Activated naive CD4-positive, alpha-beta T cell (primary cell): ENCODE measurements at places on chromosomes 11 and 22.

DNA sequence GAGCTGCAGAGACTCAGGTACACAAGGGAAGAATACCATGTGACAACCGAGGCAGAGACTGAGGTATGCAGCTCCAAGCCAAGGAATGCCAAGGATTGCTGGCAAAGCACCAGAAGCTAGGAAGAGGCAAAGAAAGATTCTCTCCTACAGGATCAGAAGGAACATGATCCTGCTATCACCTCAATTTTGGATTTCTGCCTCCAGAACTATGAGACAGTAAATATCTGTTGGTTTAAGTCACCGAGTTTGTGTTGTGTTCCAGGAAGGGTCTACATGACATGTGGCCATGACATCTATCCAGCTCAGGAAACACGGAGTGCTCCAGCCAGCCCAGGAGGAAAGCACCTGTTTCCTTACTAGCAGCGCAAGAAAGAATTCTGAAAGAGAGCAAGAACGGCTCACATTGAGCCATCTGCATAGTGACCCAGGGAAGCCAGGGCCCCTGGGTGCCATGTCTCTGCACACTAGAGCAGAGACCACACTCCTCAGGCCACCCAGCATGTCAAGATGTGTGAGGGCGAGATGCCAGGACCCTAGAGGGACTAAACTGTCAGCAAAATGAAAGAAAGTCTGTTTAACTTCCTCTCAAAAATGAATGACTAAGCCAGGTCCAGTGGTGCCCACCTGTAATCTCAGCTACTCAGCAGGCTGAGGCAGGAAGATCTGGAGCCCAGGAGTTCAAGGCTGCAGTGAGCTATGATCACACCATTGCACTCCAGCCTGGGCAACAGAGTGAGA, 35.6 kb upstream of the GALNT18 start:
- no peak for DNase-seq

- DNase-seq, result no peak
Observed at GRCh38 chr11:120062561-120062930, 75.4 kb downstream of the TRIM29 start.

DNA sequence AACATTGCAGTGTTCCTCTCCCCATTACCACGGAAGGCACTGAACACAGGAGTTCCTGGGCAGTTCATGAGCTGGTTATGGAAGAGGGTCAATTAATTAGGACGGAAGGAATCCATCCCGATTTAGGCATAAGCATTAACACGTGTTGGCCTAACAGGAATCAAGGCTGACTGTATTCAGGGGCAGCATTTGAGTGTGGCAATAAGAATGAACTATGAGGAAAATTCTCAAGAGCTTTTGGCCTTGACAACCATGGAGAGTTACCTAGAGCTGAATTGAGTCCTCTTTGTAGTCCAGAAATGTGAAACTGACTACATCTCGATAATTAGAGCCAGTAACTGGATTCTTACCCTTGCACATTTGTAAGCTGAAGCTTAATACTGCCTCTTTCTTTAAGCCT, 82.4 kb upstream of the CRTAM start:
- DNase-seq, result no peak

DNA sequence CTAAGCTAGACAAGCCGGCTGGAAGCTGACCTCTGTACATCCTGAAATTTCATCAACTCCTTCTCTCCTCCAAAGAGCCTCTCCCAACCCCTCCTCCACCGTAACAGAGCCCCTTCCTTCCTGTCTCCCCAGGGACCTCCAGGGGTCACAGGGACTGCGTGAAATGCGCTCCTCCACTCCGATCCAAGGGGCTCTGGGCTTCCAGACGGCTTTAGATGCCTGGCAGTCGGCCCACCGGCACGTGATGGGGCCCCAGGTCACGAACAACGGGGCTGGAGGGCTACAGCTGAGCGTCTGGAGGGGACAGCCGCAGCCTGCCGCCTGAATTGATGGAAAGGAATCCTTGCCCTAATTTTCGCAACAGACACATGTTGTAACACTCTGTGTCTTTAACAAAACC, 264.1 kb downstream of the MN1 start:
- DNase-seq, result no peak

GRCh38 chr11:69958308-69958707, 119.8 kb upstream of the ANO1 start:
- no peak for DNase-seq

DNA sequence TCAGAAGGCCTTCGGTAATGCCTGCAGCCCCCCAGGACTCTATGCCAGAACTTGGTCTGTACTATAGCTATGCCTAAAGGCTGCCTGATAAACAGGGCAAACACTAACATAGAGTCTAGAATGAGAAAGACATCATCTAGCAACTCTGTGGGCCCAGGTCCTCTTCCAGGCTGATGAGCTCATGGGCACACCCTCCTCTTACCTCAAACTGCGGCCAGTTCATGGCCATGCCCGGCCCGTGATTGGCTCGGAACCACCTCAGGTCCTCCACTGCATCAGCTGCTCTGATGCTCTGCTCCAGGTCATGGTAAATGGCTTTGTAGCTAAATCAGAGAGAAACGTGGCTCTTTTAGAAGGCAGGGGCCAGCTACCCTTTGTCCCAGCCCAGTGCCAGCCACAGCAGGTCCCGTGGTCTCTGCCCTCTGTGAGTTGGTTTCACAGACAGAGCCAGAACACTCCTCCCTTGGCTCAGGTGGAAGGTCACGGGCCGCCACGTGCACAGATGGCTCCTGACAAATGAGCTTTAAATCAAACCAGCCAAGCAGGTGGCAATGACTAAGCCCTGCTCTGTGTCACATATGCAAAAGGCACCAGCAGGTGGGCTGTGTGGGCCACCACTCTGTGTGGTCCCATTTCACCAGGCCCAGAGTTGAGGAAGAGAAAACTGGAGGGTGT, 25.0 kb upstream of the ARFGAP3 start:
- DNase-seq, result no peak

- no peak for DNase-seq
Observed at GRCh38 chr11:72657411-72658100, 16.7 kb downstream of the PDE2A start.

DNA sequence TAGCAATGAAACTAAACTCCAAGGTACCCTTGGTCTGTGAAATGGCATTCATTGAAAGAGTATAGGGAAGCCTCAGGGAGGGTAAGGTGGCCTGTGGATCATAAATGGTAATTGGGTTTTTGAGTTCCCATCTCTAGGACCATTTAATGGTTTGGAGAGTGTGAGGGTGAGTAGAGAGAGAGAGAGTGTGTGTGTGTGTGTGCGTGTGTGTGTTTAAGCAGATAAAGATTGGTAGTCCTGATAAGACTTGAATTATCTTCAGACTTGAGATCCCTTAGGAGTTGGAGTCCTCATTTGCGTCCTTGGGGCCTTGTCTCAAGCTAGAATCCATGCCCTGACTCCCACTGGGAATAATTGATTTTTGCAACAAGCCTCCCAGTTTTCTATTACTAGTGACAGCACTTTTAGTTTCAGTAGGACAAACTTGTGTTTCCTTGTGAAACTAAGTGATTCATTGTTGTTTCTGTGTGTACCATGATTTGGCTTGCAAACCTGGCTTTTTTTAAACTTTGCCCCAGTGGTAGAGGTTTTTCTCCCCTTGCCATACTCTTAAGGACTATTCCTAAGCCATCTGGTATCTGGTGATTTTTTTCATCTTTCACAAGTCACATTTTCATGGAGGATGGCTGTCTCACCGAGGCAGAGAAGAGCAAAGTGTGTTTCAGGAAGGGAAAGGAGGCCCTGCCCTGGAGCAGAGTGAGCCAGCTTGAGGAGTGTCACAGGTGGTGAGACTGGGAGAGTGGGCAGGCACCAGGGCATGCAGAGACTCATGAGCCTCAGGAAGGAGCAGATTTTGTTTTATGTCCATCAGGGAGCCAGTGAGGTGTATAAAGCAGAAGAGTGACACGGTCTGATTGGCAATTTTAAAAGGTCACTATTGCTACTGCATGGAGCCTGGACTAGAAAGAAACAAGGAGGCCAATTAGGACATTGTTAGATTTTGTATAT, 26.7 kb downstream of the ALKBH3 start:
- DNase-seq, result no peak

DNA sequence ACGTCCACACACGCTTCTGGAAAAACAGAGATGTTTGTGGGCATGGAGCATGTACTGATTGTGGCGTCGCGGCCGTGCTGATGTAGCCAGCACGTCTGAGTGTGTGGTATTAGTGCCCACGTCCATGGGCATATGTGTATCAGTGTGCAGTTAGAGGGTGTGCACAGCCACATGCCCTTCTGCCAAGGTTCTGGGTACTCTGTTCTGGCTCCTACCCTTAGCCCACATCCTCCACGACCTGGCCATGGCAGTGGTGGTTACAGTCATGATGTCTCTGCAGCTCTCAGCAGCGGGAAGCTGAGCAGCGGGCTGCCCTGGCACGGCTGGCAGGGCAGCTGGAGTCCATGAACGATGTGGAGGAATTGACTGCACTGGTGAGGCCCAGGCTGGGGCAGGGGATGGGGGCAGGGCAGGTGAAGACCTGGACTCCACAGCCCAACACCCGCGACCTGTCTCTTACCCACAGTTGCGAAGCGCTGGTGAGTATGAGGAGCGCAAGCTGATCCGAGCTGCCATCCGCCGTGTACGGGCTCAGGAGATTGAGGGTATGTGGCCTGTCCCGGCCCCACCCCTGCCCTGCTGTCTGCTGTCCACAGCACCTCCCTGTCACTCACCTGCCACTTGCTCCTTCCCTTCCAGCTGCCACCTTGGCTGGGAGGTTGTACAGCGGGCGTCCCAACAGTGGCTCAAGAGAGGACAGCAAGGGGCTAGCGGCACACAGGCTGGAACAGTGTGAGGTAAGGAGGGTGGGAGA, 7.3 kb downstream of the SMTN start:
- DNase-seq, result no peak

- no peak for DNase-seq
Observed at GRCh38 chr11:1645357-1645821, 15.8 kb downstream of the KRTAP5-5 start.

DNA sequence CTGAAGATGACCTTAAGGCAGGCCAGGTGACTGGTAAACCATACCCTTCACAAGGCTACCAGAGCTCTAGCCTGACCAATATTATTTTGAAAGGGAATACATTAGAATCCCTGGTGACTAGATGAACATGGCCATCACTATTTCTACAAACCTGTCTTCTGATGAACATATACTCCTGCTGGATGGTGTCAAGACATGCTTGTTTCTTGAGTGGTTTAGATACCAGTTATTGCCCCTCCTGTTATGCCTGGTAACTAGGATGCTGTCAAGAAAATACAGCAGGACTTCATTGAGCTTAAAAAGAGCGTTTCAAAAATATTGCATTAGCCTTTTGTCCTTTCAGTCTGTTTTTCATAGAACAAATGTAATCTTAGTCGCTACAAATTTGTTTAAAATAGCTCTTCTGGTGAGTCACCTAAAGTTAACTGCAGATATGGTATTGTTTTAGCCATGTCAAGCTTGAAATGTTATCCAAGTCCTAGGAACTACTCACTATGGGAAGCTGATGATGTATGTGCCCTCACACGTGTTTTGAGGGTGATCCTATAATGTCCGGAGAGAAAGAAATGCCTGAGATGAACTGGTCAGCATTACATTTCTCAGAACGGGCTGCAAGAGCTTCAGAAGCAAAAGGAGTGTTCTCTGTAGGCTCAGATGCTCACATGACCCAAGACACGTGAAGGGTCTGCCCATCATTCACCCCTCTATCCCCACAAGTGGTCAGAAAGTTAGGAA, 20.6 kb downstream of the ADM start:
- no peak for DNase-seq

- no peak for DNase-seq
Observed at GRCh38 chr11:44450295-44450932, 115.0 kb upstream of the CD82 start.

GRCh38 chr11:27722117-27722952, 22.1 kb upstream of the BDNF start:
- DNase-seq, result no peak

- no peak for DNase-seq
Observed at GRCh38 chr11:36454941-36455631, 55.0 kb downstream of the TRAF6 start.

DNA sequence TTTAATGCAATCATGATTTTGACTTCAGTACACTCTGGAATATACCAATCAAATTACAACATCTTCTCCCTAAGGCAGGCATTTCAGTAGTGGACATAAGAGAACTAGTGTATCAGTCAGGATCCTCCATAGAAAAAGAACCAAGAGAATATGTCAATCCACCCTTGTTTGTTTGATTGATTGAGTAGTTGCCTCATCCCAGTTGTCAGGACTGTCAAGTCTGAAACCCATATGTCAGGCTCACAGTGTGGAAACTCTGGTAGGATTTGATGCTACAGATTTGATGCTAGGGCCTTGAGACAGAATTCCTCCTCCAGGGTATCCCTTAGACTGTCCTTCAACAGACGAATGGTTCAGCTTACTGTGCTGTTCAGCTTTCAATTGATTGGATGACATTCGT, 375.0 kb downstream of the ETS1 start:
- DNase-seq, result no peak

GRCh38 chr22:48320048-48320682, 1507.5 kb downstream of the BRD1 start:
- DNase-seq, result no peak

DNA sequence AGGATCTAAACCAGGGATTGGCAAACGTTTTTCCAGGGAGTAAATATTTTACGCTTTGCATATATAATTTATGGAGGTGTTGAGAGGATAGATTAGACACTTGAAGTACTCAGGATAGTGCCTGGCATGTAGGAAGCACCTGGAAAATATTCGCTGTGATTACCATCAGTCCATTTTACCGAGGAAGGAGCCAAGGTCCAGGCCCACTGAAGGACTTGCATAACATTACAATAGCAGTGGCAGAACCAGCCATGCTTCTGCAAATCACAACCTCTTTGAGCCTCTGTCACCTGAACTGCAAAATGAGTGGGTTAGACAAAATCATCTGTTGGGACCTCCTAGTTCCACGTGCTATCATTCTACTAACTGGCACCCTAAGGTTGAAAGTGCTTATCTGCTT, 5.4 kb downstream of the FUT4 start:
- no peak for DNase-seq

DNA sequence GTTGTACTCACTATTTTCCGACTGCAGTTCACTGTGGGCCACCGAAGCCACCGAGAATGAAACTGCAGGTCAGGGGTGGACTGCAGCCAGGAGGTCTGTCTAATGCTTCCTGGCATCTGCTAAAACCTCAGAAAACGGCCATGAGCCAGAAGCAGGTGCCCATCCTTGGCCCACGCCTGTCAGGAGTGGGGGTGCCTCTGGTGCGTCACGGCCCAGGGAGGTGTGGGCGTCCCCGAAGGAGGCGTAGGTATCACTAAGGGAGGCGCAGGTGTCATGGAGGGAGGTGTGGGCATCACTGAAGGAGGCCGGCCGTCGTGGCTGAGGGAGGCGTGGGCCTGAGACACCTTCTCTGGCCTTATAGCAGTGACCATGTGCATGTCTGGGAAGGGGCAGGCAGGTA, 456.2 kb downstream of the TBC1D22A start:
- DNase-seq, result no peak

- DNase-seq, result no peak
Observed at GRCh38 chr11:86151174-86152005, 82.5 kb upstream of the PICALM start.
